Natural killer cell (primary cell): ENCODE measurements at places on chromosomes 13 and 19.
A peak's percentile ranks its signal among the peaks of the same experiment; 100 is the strongest.

- DNase-seq = no peak
These were observed 10.4 kb downstream of the TLE6 start for GRCh38 chr19:2987797-2988196.

GRCh38 chr19:35666251-35666913 lies at the start of gene UPK1A:
UPK1A (plus strand) TSS chr19:35666517; CDS start chr19:35666813, 296 bp downstream.
- no peak for DNase-seq

DNA sequence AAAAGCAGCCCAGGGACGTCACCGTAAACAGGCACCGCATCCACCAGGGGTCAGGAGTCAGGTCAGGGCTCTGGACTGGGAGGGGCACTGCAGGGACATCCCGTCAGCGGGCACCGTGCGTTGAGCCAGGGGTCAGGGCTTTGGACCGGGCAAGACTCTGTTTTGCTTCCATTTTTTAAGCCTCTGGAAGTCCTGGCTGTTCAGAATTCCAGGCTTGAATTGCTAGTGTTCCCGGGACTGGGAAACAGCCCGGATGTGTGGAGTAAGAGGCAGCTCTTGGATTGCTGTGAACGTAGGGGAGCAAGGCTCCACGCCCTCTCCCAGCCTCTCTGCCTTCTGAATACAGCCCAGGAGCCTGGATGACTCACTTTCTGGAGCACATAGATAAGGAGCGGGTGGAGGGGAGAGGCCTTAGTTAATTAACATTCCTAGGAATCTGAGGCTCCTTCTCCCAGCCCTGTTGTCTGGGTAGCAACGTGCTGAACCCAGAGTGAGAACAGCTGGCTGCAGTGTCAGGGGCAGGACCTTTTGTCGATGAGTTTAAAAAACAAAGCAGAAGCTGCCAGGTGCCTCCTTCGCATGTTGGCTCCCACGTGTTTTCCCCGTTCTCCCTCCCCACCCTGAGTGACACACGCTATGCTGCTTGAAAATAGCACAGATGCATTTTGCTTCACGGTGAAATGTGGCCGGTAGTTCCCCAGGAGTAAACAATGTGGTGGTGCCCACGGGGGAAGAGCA lies 21.9 kb downstream of the ATP11A start:
- peak; percentile 19 for DNase-seq

GRCh38 chr13:39369161-39369890 lies 233.7 kb downstream of the LHFPL6 start:
- no peak for DNase-seq

GRCh38 chr19:10566658-10567410 lies 1.0 kb upstream of the KRI1 start:
- DNase-seq = peak; percentile 86

- no peak for DNase-seq
These were observed 169.3 kb downstream of the DCT start for GRCh38 chr13:94309997-94310855.
